ENCODE measurements at places on chromosomes 6 and 20.

DNA sequence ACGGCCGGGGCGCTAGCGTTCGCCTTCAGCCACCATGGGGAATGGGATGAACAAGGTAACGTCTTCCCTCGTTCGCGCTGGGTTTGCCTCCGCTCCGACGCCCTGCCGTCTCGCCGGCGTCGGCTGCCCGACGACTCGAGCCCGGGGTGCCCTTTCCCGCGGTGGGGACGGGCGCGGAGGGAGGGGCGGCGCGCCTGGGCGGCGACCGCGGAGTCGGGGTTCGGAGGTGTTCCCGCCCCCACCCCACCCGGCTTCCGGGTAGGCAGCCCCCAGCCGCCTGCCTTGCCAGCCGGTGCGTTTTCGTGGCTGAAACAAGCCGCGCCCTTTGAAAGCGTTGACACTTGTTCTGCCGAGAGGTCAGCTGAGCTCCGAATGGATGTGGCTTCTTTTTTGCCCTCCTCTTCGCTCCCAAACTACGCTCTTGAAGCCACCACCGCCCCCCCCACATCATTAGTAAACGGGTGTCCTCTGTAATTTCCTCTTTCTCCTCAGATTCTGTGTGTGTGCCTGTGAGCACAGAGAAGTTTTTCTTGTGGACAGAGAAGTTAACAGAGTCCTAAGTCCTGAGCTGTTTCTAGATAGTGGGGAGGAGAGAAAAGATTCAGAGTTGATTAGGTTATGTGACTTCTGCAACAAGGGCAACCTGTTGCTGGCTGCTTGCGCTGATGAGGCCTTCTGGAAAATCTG lies 362 bp downstream of the DUSP22 start:
- DNase-seq = peak; percentile 57

- DNase-seq = no peak
These were observed 4.6 kb downstream of the EMILIN3 start for GRCh38 chr20:41361757-41362747.

DNA sequence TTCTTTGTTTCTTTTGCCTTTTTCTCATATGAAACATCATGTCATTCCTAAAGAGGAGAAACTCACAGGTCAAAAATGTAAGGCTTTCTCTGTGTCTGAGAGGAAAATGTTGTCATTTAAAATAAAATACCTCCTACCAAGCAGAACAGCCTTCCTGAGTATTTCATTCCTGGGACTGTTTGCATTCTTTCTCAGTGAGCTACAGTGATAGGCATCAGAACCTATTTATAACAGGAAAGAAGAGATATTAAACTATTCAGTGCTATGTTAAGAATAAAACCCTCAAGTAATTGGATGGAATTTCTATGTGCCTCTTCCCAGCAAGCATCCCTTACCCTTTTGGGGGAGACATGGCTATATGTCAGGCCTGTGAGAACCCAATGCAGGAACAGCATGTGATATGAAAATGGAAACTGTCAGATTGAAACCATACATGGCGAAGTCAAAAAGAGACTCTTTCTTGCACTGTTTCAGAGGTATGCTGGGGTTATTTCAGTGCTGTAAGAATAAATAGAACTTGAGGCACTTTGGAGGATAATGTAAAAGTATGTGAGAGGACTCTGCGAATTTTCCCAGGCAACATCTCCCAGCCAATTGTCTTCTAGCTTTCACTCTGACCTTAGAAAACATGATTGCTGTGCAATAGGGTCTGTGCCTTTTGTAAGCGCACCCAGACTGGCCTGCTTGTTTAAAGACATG lies 133.8 kb upstream of the CCN2 start:
- DNase-seq = peak; percentile 80

DNA sequence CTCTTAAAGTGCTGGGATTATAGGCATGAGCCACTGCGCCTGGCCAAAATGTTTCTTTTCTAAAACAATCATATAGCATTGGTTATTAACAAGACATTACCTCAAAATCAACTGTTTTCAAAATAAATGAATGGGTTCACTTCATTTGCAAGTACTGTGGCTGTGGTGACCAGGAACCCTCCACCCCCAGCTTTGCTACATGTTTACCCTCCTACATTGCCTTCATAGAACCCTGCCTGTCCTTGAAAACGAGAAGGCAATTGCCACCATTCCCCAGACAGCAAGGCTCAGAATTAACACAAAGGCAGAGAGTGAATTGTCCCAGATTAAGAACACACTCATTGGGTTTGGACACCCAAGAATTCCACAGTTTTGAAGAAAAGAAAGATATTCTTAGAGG lies 116.6 kb upstream of the LGSN start:
- no peak for DNase-seq

DNA sequence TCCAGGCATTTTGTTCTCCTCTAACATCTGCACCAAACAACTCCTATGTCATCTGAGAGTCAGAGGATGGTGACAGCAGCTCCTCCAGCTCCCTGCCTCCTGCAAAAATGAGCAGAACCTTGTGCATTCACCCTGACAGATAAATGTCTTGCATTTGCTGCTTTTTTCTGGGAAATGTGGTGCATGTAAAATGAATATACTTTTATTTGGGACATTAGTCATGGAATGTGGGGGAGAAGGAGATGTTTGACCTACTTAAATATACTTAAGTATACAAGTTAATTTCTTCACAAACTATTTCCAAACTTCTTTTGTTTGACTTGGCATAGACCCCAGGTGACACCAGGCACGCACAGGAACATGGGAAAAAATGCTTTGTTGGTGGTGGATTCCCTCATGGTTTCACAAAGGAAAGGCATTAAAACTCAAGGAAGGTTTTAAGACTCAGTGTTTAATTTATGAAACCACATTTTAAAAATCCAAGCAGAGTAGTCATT lies 181.8 kb upstream of the MCHR2 start:
- DNase-seq = peak; percentile 5

- DNase-seq = no peak
These were observed 28.5 kb upstream of the PIM1 start for GRCh38 chr6:37141281-37142049.

DNA sequence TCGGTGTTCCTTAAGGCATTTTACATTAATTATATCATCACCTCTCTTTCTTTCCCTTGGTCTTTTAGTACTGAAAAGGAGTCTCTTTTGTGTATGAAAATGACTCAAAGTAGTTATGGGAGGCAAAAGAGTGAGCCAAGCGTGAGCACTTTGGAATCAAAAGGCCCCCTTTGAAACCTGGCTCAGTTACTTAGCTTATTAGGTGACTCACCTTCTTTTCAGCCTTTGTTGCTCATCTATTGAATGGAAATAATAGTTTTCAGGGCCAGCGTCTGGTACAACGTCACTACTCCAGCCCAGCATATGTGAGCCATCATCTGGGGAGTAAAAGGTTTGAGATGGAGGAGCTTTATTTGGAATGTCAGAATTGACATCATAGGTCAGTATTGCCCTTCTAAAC lies 147.4 kb upstream of the SCGN start:
- DNase-seq = no peak

- no peak for DNase-seq
These were observed 4.9 kb upstream of the SAMD5 start for GRCh38 chr6:147503587-147503986.

- no peak for DNase-seq
These were observed 29.4 kb downstream of the AKIRIN2 start for GRCh38 chr6:87672641-87673040.

DNA sequence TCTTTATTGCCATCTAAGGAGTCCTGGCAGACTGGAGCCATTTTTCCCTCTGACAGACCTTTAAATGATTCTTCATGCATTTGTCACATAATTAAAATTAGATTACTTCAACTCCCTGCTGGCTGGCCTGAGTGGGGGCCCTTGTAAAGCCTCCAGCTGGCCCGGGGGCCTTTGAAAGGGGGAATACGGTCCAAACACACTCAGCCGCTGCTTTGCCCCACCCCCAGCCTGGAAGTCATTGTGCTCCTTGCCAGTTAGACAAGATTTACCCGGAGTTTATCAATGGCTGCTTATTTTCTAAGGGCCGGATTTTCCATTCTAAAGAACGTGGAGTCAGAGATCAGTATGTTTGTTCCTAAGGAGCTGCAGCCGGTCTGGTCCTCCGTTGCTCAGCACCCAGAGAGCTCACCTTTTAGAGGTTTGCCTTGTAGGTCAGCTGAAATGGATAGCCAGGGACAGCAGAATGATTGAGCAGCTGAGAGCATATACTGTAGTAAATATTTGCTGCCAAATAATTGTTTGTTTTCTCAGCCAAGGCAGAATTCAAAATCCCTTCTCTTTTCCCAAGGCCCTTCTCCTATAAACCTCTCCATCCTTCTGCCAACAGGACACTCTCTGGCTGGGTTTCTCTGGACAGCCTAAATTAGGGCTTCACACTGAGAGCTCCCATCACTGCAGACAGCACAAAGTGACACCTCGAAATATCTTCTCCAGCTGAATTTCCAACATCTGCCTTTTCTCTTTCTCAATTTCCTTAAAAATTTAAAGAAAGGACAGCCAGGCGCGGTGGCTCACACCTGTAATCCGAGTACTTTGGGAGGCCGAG lies 68.4 kb upstream of the RBM24 start:
- no peak for DNase-seq

- no peak for DNase-seq
These were observed 136.2 kb downstream of the BMP7 start for GRCh38 chr20:57130160-57130772.

DNA sequence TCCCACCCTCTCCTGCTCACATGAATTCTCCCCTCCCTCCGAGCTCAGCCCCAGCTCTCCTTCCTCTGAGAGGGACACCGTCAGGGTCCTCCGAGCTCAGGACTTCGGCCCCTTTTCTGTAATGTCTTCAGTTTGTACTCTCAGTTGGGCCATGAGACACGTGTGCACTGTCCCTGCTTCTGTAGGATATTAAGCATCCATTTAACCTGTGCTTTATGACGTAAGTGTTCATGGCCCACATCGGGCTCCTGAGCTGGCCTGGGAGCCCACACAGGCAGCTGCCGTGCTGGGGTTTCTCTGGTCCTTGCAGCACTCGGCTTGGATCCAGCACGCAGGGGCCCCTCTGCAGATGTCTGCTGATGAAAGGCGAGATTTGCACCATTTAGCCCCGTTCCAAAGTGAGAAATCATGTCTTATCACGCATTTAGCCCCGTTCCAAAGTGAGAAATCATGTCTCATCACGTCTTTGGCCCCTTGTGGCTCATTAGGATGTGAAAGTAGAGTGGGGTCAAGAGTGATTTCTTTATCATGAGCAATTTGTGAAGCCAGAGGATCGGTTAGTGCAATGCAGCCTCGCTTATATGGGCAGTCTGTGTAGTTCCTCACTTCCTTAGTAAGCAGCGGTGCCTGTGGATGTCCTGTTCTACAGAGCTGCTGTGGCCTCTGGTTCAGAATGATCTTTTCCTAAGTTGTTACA lies 25.3 kb downstream of the DUSP22 start:
- no peak for DNase-seq

DNA sequence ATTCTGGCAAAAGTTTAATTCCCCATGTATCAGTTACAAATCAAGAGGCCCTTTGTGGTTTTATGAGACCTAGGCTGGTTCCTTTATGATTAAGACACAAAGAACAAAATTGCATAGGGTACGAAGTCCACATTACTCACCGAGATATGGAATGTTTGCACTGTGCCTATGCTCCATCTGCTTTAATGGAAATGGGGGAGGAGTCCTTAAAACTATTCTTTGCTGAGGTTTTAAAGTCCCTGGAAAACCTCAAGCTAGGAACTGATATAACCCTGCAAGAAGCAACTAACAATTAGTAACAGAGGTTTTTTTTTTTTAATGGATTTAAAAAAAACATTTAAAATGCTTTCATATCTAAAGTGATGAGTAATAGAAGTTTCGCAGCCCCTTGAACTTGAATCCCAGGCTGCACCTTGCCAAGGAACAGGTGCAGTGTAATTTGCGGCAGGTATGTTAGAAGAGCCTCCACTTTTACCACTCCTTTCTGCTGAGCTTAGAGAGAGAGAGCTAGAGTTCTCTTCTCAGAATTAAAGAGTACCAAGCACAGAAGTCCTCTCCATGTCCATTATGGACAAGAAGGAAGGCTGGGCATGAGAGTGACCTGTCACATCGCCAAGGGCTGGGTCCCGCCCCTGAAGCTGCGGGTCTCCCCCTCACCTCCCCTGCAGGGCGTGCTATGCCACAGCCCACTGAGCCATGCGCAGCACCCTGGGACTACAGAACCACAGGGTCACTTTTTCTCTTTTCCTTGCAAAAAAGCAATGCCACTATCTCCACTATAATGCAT lies 2.3 kb downstream of the SERPINB1 start:
- DNase-seq = no peak

- no peak for DNase-seq
These were observed 159.1 kb downstream of the TINAG start for GRCh38 chr6:54467384-54467783.

DNA sequence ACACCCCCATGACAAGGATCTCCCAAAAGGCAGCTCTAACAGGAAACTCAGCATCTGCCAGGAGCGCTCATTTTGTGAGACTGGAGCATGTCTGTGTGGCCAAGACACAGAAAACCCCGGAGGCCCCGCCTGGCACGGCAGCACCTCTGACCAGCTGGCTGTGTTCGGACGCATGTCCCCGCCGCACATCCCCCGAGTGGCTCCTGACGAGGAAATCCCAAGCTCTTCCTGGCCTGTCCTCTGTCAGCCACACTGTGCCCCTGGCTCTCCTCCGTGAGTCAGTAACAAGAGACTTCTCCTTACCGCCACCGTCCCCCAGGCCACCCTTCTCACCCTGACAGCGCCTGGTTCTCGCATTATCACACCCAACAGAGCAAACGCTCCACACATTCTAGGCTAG lies 14.4 kb downstream of the SLC2A4RG start:
- DNase-seq = no peak

DNA sequence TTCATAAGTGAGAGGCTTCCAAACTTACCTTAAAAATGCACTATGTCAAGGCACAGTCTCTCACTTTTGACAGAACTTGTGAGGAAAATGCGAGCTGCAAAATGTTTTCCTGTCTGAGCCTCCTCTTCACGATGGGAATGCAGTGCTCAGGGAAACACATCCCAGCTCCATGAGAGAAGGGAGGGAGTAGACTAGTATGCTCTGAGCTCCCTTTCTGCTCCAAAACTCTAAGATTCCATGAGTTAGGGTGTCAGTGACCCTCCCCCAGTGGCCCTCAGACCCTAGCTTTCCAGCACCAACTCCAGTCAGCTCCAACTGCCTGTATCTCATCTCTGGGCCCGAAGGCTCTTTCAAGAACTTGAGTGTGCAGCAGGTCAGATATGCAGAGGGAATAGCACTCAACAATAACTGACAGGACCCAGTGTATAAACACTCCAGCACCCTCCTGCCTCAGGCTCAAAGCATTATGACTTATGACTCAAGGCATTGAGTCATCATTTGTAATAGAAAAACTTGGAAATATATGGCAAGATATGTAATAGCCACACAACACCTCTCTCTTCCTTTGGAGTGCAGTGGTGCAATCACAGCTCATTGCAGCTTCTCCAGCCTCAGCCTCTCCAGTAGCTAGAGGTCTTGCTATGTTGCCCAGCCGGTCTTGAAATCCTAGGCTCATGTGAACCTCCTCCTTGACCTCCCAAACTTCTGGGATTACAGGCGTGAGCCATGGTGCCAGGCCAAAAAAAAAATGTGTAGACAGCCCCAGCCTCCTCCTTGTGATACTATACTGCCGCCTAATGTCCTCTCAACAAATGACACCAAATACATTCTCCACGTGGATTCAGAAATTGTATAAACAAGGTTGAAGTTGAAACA lies 16.7 kb upstream of the ENTPD6 start:
- peak; percentile 58 for DNase-seq

GRCh38 chr6:2054516-2055067 lies 190.8 kb downstream of the GMDS start:
- DNase-seq = no peak

- no peak for DNase-seq
These were observed 46.6 kb downstream of the DTD1 start for GRCh38 chr20:18634501-18634900.

Data from lung microvascular endothelial cell (primary cell).